ENCODE measurements at places on chromosomes 11 and 22. TPM values are rescaled to one million over a fixed set of nuclear protein-coding genes. Genes with fewer than 3 reads are reported as not detected.

MDK gene
- 110 TPM for total RNA-seq

OR52B6 gene
- total RNA-seq: not detected

GLYATL1 gene
- not detected for total RNA-seq

UCP2 gene
- total RNA-seq: 76.8 TPM

SLC17A6 gene
- total RNA-seq: not detected

TIGD3 gene
- 2.9 TPM for total RNA-seq

FGF3 gene
- total RNA-seq: not detected

OR10A2 gene
- not detected for total RNA-seq

KRTAP5-8 gene
- not detected for total RNA-seq

SCN4B gene
- total RNA-seq: not detected

TMEM126A gene
- total RNA-seq: 24.1 TPM
